ENCODE measurements at places on chromosomes 6 and 20.

GRCh38 chr6:87600576-87600975 lies 10.6 kb downstream of the ORC3 start:
- no peak for DNase-seq

GRCh38 chr6:118710616-118711015 lies 59.2 kb upstream of the CEP85L start:
- DNase-seq: no peak

- DNase-seq: no peak
These were observed 17.1 kb downstream of the RANBP9 start for GRCh38 chr6:13694562-13694961.

DNA sequence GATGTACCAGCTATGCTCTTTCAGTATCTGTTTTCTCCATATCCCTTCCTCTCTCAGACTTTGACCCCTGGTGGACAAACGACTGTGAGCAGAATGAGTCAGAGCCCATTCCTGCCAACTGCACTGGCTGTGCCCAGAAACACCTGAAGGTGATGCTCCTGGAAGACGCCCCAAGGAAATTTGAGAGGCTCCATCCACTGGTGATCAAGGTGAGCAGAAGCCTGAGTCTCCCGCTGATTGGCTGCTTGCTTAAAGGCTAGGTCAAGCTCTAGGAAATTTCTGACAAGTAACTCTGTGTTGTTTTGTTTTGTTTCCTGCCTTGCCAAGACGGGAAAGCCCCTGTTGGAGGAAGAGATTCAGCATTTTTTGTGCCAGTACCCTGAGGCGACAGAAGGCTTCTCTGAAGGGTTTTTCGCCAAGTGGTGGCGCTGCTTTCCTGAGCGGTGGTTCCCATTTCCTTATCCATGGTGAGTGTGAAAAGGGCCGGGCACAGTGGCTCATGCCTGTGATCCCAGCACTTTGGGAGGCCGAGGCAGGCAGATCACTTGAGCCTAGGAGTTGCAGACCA lies 28.6 kb downstream of the C6orf89 start:
- DNase-seq: no peak

DNA sequence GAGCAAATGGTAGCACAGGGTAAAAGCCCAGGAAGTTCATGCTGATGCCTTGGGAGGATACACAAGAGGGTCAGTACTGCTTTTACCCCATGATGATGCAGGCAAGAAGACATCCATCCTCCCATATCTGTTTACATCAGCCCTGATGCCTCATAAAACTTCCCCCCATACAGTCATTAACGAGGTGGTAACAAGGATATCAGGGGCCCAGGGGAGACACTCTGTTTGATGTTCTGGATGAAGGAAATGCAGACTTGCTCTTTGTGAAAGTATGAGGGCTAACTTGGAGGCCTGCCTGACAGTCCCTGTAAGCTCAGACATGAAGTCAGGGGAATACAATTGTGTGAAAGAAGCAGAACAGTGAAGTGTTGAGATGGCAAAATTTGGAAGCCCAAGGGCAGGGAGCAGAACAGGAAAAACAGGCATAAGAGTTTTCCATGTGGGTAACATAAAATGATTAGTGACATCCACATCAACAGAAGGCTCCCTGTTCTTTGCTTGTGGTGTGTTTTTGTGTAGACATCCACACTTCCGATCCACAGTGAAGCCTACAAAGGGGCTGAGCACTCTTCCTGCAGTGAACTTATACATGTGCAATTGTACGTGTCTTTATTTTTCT lies 813.4 kb downstream of the MAFB start:
- DNase-seq: no peak

DNA sequence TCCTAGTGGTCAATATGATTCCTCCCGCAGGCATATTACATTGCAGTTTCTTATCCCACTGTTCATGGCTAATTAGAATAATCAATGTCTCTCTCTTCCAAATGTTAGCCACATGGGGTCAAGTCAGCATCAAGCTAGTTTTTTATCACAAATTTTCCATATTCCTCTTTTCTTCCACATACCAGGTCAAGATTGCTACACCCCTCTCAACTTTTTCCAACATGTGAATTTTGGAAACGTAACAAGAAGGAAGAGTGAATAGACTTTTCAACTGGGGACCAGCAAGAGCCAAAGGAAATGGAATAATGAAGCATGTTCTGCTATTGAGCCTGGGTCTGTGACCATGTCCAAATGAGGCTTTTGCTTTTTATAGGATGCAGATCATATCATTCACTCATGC lies 65.1 kb downstream of the SOD2 start:
- DNase-seq: no peak

DNA sequence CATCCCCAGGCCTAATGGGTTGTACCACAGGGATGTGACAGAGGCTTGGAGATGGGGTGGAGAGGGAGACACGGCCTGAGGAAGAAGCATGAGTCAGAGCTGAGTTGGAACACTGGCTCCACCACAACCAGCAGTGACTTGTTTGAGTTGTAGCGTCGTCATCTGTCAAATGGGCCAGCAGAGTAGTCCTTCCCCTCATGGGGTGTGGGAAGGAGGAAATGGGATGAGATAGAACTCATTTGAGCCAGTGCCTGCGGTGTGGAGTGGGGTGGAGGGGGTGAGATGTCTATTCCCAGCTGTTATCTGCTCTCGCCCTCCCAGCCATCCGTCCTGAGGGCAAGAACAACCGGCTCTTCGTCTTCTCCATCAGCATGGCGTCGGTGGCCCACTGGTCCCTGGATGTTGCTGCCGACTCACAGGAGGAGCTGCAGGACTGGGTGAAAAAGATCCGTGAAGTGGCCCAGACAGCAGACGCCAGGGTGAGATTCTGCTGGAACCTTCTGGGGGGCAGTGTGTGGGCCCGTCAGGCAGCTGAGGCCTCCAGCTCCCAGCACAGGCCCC lies 32.5 kb downstream of the PLCG1 start:
- no peak for DNase-seq

GRCh38 chr6:84588697-84589080 lies 175.7 kb downstream of the TBX18 start:
- no peak for DNase-seq

GRCh38 chr6:13404228-13404891 lies 76.0 kb upstream of the TBC1D7 start:
- DNase-seq: no peak

- DNase-seq: peak; percentile 88
These were observed at the start of gene TSPYL1 for GRCh38 chr6:116279232-116280160. Gene TSPYL1, minus strand, starts transcription at chr6:116279930. Its CDS starts 100 bp downstream, at chr6:116279830.

DNA sequence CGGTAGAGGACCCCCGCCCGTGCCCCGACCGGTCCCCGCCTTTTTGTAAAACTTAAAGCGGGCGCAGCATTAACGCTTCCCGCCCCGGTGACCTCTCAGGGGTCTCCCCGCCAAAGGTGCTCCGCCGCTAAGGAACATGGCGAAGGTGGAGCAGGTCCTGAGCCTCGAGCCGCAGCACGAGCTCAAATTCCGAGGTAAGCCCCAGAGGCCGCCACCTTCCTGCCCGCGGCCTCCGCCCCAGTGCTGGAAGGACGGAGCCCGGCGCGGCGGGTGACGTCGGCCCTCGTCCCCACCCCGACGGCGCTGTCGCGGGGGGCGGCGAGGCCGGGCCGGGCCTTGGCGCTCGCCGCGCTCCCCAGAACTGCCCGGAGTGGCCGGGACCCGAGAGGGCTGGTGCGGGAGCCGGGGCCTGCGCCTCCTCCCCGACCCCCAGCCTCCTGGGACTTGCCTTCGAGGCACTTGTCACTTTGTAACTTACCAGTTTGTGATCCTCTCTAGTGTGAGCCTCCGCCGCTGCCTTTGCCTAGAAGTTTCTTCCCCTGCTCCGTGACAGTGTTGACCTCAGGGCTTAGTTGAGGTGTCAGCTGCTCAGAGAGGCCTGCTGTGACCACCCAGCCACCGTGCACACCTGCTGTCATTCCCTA lies 417 bp downstream of the VAPB start:
- no peak for DNase-seq

DNA sequence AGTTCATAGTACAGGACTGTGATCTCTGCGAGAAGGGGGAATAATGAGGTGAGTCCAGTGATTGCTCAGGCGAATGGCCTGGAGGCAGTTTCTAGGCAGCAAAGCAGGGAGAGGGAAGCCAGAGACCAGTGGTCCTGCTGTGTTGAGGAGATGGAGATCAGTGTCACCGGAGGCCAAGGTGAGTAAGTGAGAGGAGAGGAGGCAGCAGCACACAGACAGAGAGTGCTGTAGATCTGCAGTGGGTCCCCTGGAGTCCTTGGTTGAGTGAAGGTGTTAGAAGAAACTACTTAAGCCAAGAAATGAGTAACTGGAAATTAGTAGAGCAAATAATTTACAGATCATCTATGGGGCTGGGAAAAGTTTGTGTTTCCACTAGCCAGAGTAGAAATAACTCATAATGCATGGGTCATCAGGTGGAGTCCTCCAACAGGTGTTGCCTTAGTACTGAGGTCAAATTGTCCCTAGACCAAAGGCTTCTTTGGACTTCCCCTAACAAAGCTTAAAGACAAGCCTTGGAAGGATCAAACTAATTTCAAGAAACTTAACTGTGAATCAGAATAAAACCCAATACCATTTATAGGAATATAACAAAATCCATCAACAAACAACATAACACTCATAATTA lies 13.6 kb downstream of the HEBP2 start:
- DNase-seq: no peak

DNA sequence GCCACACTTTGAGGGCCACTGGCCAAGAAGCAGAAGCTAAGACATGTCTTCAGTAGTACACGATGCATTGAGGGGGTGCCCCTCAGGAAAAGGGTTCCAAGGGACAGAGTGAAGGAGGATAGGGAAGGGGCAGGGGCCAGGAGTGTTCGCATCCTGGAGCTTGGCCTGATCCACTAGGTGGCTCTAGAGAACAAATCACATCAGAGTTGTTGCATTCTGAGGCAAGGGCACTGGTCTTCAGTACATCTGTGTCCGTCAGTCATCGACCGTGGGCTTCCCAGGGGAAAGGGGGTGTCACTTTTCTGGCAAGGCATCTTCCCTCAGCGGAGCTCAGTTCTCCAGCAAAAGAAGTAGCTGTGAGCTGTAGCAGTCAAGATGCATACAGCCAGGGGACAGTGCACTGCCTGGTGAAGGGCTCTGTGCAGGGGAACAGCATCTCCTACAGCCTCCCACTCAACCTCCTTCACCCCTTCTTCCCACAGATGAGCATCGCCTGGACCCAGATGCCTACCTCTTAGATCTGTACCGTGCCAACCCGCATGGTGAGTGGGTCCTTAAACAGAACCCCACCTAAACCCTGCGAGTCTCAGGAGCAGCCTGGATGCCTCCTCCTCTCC lies 47.8 kb downstream of the ARHGAP40 start:
- no peak for DNase-seq

- no peak for DNase-seq
These were observed 42.0 kb downstream of the PNLDC1 start for GRCh38 chr6:159842035-159842434.

GRCh38 chr6:12186528-12186927 lies 103.6 kb upstream of the EDN1 start:
- DNase-seq: no peak

DNA sequence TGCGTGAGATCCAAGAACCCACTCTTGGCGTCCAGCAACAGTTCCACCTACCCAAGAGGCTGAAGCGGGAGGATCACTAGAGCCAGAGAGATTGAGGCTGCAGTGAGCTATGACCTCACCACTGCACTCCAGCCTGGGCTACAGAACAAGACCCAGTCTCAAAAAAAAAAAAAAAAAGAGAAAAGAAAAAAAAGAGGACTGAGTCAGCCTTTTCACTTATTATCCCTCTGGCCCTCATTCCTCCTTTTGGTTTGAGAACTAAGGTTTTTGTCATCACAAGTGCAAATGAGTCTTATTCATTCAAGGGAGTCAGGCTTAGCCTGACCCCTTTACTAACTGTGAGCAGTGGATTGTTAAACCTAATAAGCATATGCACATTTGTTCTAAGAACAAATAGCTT lies 37.9 kb upstream of the JARID2 start:
- no peak for DNase-seq

DNA sequence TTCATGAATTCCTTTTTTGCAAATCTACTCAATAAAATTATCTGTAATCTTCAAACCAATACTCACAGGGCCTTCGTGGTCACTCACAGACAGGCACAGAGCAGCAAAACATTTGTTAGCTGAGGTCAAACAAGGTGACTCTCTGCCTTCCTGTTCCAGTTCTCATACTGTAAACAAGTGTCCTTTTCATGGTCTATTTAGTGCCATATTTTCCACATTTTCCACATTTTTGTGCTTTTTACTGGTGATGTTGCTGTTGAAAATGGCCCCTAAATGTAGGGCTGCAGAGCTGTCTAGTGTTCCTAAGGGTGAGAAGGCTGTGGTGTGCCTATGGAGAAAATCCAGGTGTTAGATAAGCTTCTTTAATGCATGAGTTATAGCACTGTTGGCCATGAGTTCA lies 133.1 kb upstream of the COL21A1 start:
- DNase-seq: no peak

DNA sequence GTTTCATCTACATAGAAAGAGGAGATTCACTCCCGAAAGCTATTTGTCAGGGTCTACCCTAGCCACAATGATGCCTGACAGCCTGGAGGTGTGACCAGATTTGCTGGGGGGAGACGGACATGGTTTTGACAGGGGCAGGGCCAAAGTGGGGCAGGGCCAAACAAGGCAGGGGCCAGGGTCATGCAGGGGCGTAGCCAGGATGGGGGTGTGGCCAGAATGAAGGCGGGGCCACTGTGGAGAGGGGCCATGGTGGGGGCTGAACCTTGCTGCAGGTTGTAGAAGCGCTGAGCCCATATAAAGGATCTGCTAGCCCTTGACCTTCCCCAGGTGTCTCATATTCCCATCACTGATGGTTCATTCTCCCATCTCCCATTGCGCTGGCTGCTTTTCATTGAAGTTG lies 184.1 kb upstream of the SULF2 start:
- DNase-seq: no peak

GRCh38 chr20:40655451-40655850 lies 33.6 kb downstream of the MAFB start:
- no peak for DNase-seq

DNA sequence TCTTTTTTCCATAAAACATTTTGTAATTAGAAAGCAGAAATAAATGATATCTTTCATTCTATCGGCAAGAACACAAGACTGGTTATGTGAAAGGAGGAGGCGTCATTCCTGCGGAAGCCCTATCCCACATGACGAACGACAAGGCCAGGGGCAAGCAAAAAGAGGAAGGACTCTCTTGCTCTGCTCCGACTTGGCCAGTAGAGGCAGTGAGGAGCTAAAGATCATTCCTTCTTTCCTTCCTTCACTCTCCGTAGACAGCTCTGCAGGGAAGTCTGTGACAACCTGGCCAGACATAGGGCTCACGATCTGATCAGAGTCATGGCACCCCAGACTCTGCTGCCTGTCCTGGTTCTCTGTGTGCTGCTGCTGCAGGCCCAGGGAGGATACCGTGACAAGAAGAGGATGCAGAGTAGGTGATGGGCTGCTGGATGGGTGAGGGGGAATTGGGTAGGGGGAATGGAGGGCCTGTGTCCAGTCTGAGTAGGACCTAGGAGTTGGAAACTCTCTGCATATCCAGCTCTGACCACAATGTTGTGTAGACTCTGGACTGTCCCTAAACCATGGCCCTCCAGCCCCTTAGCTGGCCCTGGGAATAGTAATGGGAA lies at the start of gene WFDC10A:
Gene WFDC10A (plus strand): TSS at position 244 of the 605 bp plus-strand sequence. CDS start 75 bp downstream, at position 319.
- no peak for DNase-seq

GRCh38 chr6:44969446-44970185 lies 358.5 kb upstream of the RUNX2 start:
- no peak for DNase-seq

Data from activated CD4-positive, CD25-positive, alpha-beta regulatory T cell treated with anti-CD3 and anti-CD28 coated beads, Interleukin-2, amount 50 U/mL, for 16 hours (primary cell).